ENCODE measurements at places on chromosomes 12 and 14.

DNA sequence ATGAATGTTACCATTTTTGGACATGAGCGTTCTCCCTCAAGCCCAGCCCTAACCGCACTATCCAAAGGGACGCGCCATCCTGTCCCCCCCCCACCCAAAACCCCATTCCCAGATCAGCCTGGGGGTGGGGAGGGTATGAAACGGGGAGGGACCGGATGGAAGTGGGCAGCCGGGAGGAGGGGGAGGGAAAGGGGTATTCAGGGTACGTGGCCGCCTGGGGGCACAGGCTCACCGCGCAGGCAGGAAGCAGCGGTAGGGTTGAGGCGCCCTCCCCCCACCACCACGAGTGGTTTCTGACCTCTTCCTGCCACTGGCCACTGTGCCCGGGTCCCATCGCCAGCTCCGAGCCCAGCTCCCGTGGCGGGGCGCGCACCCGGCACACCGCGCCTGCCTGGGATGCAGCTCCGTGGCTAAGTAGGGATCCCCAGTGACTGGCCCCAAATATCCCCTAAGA lies 1.4 kb downstream of the ACTN1 start:
- DNase-seq, result peak; percentile 71

DNA sequence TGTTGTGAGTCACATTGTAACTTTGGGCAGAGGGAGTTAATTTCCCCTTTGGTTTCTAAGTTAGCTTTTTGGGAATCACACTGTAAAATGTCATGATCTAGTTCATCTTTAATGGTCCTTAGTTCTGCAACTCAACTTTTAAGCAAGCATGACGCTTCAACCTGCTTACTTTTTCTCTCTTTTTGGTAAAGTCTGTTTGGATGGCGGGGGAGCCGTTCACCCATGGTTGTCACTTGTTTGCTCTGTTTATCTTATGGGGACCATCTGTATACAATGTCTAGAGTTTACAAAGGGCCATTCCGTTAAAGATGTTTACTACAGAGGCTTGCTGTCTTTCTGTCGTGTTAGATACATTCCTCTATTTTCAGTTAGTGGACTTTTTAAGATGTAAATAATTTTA lies 172.0 kb downstream of the SRGAP1 start:
- DNase-seq, result no peak

- no peak for DNase-seq
These were observed 9.3 kb downstream of the ZNF410 start for GRCh38 chr14:73895939-73896338.

DNA sequence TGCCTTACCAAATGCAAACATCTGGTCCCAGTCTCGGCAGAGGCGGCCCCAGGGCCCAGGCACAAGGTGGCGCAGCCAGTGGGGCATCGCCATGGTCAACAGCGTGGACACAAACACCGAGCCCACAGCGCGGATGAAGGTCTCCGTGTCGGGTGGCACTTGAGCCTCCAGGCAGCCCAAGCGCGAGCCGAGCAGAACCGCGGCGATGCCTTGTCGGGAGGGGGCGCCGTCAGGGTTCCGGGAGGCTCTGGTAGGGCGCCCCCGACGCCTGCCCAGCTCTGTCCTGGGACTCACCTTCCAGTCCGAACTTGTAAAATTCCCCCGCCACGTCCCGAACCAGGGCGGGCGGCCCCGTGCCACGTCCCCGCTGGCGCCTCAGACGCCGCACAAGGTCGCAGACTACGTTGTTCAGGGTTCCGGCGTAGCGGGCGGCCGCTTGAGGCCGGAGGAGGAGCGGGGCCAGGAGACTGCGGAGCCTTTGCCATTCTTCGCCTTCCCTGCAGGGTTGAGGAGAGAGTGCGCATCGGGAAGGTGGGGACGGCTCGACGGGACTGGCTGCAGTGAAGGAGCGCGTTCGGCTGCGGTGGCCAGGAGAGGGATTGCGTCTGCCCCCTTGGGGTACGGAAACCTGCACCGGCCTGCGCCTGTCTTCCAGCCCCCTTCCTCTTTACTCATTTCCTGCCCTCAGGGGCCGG lies 1.7 kb downstream of the CYP27B1 start:
- DNase-seq, result peak; percentile 80

DNA sequence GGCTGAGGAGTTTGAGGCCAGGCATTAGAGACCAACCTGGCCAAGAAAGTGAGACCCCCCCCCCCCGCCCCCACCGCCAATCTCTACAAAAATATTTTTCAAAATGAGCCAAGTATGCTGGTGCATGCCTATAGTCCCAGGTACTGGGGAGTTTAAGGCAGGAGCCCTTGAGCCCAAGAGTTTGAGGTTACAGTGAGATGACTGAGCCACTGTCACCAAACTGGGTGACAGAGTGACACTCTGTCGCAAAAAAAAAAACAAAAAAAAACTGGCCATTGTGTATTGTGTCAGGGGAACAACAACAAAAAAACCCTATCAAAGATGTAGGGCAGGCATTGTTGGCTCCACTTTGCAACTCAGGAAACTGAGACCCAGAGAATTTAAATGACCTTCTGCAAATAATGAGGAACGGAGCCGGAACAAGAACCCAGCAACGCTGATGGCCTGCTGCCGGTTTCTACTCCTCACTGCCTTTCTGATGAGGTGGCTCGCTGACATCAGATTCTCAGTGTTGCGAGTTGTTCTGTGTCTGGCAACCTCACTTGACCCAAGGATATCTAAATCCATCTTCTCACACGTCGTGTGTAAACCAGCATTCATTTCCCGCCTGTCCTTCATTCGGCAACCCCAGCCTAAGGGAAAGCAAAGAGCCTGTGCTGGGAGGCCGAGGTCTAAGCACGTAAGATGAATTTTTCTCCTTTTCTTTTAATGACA lies 195.2 kb upstream of the CRY1 start:
- no peak for DNase-seq

- DNase-seq, result no peak
These were observed 410.3 kb downstream of the FOXG1 start for GRCh38 chr14:29176876-29177275.

- no peak for DNase-seq
These were observed 12.5 kb upstream of the TEX22 start for GRCh38 chr14:105385698-105386365.

- no peak for DNase-seq
These were observed 47.9 kb upstream of the ATF7IP start for GRCh38 chr12:14317362-14318146.

DNA sequence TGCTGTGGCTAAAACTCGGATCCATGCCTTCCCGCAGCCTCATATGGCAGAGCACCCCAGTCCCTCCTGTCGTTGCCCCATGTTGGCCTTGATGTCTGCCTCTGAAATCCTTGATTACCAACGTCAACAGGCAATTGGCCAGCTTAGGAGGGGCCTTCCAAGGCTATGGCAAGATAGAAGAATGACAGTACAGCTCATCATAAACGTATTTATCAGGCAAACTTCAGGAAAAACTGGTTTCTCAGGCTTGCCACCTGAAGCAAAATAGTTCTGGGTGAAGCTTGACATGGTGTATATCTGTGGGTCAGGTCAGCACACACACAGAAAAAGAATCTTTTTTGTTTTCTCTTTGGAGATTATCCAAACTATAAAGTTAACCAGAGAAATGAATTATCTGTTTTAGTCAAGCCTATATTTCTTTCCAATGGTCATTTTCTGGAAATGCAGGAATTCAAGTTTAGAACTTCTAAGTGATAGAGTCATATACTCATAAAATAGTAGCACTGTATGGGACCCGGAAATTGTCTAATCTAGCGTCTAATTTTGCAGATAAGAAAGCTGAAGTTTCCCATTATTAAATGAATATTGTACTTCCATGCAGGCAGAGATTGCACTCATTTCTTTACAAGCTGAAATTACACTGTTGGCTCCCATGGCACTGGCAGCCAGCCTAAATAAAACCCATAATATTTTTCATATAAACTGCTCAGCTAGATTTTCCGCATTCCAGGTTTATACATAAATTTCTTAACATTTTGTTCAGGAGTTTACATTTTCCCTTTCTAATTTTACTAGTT lies 24.4 kb upstream of the DUSP16 start:
- DNase-seq, result no peak

DNA sequence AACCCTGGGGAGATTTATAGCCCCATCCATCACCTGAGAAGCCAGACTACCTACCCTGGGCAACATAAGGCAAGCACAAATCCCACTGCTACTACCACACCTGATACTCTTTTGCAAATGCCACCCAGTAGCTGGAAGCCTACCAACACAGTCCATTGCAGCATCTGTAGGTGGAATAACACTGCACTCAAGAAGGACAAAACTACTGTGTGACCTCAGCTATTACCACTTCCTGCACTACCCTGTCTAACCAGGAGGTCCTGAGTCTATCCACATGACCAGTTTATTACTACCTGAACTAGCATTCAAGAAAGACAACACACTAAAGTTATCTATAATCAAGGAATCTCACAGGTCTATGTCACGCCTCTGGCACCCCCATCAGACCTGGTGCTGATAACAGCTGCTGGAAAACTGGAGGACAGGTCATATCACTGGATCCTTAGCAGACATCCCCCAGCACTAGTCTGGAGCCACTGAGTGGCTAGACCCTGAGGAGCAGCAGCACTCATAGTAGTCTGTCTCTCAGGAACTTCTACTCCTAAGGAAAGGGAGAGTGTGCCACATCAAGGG lies 2.9 kb upstream of the CLEC1A start:
- no peak for DNase-seq

- DNase-seq, result no peak
These were observed 21.8 kb upstream of the LRRK2 start for GRCh38 chr12:40203060-40203430.

DNA sequence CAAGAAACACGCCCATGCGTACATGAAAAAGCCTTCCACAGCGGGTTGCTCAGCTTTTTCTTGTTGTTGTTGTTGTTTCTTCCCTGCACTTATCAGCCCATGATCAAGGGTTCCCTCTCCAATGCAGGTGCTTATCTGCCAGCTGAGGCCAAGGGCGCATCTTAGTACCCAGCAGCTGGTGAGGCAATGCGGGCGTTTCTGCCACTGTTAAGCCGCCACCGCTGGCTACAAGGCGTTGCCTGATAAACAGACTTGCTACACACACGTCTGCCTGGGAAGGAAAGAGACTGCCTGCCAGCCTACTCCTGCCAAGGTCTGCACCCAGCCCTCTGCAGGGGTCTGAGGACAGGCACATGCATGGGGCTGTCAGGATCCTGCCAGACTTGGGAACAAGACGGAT lies 345.9 kb downstream of the BCL11B start:
- DNase-seq, result peak; percentile 28

DNA sequence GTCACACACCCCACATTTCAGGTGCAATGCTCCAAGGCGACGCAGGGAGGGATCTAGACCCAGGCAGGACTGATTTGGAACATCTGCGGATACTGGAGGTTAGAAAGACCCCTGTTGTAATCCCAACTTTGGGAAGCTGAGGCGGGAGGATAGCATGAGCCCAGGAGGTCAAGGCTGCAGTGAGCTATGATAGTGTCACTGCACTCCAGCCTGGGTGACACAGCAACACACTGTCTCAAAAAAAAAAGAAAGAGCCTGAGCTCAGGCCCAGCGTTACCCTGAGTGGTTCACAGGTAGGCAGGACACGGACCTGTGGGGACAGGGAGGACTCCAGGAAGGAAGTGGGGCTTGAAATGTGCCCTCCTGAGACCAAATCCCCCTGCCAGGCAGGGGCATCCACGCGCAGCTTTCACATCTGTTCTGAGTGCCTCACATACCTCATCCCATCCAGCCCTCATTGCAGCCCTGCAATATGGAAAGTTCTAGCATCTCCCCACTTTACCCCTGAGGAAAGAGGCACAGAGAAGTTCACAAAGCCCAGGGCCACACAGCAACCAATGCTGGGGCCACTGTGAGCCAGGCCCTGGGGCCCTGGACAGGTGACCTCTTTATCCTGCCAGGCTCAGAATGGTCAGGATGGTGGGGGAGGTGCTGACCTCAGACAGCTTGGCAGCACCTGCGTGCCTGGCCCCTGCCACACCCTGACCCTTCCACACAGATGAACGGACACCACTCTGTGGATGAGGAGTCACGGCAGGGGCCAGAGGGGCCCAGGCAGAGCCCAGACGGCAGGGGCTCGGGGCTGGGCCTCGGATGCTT lies 34.1 kb downstream of the CCDC85C start:
- DNase-seq, result no peak

GRCh38 chr14:102421411-102422057 lies 58.8 kb downstream of the TECPR2 start:
- no peak for DNase-seq

- peak; percentile 23 for DNase-seq
These were observed 41.4 kb upstream of the TUNAR start for GRCh38 chr14:95835121-95835730.

- no peak for DNase-seq
These were observed 12.8 kb downstream of the CHST11 start for GRCh38 chr12:104469523-104469922.

DNA sequence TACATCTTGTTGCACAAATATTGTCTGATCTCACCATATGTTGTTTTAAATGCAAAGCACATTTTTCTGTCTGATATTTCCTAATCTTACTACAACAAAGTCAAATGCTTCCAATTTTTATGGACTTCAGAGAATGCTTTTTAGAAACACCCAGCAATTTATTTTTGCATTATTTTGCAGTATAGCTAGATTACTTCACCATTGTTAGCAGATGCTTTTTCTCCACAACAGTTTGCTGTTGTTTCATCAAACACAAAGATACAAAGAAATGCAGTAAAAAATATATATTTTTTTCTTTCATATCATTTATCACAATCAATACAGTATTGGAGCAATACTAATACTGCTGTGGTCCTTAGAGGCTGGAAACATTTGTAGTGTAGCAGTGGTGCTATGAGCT lies 674.4 kb downstream of the TMTC2 start:
- DNase-seq, result no peak

DNA sequence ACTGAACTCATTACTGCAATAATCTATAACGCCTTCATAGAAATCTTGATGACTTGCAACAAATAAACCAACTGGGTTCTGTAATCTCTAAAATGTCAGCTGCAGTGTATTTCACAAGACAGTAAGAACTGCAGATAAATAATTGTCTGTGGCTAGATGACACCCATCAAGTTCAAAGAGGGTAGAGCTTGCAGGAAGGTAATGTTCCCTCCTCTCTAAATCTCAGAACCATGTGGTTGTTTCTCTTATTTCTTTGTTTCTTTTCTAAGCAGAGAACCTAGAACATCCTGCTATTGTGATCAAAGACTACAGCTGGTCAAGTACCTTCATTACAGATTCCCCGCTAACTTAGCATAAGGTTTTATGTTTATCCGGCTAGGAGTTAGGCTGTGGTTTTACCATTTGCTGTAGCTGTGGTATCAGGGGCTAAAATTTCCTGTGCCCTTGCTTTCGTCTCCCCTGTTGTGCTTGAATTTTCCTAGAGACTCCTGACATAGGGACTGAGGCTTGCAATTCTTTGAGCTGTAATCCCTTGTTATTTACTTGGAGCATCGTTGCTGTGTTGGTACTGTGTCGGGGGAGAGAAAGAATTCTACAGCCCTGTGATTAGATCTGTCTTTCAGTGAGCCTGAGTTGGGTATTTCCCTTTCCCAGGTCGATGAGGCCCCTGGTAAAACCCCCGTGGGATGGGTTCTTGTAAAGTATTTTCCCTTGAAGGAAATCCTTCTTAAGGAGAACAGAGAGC lies 253.1 kb upstream of the BTG1 start:
- DNase-seq, result no peak

GRCh38 chr12:14871247-14871646 lies 14.4 kb downstream of the MGP start:
- no peak for DNase-seq

Data from stimulated activated CD4-positive, alpha-beta T cell treated with anti-CD3 and anti-CD28 coated beads, Interleukin-15, amount 100 ng/mL, for 24 hours (primary cell).